ENCODE measurements at places on chromosomes 6 and 20.

DNA sequence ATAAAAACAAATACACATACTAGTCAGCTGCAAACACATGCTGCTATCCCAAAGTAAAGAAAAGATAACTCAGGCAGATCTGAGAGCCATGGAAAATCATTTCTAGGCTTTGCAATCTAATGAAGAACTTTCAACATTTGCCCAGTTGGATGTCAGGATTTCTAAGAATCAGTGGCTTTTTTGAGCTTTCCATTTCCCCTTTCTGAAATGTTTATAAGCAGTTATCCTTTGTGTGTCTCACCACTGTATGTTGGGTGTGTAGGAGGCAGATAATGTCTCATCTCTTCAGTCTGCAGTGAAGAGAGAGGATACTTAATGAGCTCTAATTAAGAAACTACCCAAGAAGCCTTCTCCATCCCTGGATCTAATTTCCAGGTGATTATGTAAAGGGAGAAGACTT is 43.6 kb downstream of the RGS17 start:
- no peak for DNase-seq

- DNase-seq = no peak
Measured at GRCh38 chr20:36969478-36970186, 18.1 kb upstream of the SAMHD1 start.

GRCh38 chr20:54606380-54606779 is 131.0 kb downstream of the DOK5 start:
- DNase-seq = no peak

DNA sequence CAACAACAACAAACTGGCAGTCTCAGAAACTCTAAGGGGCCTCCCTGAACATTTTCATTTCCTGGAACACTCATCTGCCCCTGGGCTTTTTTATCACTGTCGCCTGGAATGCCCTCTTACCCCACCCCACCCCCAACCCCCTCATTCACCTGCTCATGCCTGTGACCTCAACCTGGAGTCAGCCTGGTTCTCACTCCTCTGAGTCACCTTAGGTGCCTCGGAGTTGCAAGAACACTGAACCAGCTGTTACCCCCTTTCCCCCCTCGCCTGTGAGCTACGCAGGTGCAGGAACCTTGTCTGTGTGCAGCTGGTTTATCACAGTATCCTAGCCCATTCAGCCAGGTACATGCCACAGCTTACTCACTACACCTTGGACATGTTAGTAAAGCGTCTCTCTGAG is 12.8 kb upstream of the SNAI1 start:
- no peak for DNase-seq

DNA sequence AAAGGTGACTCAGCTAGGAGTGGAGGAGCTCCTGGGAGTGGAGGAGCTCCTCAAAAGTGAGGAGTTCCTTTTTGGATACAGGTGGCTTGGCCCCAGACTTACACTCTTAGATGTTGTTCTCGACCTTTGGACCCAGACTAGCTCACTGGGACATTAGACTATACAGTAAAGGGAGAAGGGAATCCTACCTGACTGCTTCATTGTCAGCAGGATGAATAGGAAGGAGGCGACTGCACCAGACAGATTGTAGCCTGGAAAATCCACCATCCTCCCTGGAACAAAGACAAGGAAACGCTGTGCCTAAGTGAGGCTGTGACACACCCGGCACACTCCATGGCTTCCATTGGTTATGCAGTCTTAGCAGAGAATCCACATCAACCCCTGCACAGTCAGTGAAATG is at the start of gene BTNL2:
Gene BTNL2, minus strand, starts transcription at position 325 of the 400 bp plus-strand sequence. Its CDS starts 58 bp downstream, at position 267.
- DNase-seq = no peak

DNA sequence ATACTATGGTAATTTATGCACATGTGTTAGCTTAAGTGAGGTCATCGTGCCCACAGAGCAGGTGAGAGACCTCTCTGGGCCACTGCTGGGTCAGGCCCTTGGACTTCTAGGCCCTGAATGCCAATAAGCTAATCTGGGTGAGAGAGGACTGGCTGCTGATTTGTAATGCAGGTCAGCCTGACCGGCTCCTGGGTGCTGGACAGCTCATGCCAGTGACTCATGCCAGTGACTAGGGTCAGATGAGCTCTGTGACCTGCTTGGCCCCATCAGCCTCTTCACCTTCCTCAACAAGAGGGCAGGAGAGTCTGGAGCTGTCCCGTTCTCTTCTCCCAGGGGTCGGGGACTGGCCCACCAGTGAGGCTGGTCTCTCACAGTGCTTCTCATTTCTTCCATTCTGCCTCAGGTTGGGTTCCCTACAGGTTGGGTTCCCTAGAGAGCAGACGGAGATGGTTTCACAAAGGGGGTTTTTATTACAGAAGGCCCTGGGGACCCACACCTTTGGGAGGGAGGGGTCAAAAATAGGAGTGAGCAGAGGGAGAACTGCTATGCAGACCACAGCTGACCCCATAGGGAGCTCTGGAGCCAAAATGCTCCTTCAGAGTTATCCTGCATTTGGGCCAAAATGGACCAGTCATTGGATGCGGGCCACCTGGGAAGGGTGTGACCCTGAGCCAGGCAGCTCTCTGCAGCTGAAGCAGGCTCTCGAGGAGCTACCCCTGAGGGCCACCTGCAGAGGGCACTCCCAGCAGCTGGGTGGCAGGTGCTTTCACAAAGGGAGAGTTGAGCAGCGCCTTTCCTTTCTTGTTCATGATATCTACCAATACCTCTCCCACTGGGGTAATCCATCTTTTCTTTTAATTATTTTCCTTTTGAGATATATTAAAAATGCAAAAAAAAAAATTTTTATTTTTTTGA is 2.2 kb upstream of the OXT start:
- no peak for DNase-seq

DNA sequence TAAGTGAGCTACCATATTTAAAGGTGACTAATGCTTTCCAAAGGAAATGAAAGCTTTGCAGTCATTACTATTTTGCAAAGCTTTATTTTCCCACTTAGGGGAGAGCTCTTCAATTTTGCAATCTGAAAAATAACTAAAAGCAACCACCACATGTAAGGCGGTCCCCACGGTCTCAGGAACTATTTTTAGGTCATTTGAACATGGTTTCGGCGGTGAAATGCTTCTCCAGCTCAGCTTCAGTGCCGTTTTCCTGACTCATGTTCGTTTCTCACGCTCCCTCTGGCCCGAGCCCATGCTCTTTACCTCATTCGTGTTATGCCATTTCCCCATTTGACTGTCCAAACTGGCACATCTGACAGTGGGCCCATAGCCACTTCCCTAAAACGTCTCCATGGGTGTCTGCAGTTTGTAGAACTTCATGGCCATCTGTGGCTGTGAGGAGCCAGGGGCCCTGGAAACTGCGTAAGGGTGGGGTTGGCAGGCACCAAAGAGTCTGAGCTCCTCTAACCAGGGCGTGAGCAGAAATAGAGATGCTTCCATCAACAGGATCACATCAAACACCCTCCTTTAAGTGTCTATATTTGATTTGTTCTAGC is 46.5 kb downstream of the ADTRP start:
- no peak for DNase-seq

GRCh38 chr6:56652231-56652630 is 9.5 kb upstream of the DST start:
- no peak for DNase-seq

GRCh38 chr20:36756496-36756895 is 10.6 kb upstream of the NDRG3 start:
- DNase-seq = no peak

GRCh38 chr6:78883651-78884050 is 16.3 kb downstream of the IRAK1BP1 start:
- DNase-seq = no peak

DNA sequence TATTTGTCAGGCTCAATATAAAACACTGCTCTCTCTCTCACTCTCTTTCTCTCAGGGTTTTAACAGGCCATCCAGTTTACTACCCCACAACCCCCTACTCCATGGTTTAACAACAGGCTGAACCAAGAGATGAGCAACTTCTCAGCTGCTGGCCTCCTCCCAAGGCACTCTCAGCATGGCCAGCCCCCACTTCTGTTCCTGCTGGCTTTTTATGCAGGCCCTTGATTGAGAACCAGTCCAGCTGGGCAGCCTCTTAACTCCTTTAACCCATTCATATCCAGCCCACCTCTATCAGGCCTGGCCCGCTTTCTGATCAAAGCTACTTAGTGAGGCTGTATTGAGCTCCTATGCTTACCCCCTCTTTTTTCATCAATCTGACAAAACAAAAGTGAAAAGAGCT is 346.8 kb upstream of the POU3F2 start:
- DNase-seq = no peak

Data from smooth muscle cell of the brain vasculature (primary cell).